ENCODE measurements at places on chromosomes 1 and 21.

GRCh38 chr1:151267760-151268159, 13.2 kb downstream of the PSMD4 start:
- DNase-seq = no peak

- no peak for DNase-seq
Observed at GRCh38 chr1:239995281-239995680, 96.4 kb upstream of the FMN2 start.

- DNase-seq = no peak
Observed at GRCh38 chr1:237664348-237664747, 226.4 kb downstream of the ZP4 start.

DNA sequence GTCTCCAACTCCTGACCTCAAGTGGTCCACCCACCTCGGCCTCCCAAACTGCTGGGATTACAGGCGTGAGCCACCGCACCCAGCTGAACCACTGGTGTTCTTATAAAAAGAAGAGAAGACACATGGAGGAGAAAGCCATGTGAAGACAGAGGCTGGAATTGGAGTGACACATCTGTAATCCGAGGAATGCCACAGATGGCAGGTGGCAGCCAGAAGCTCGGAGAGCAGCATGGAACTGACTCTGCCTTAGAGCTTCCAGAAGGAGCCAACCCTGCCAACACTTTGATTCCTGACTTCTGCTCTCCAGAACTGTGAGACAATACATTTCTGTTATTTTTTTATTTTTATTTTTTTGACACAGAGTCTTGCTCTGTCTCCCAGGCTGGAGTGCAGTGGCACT, 59.0 kb upstream of the ATP2B4 start:
- DNase-seq = no peak

DNA sequence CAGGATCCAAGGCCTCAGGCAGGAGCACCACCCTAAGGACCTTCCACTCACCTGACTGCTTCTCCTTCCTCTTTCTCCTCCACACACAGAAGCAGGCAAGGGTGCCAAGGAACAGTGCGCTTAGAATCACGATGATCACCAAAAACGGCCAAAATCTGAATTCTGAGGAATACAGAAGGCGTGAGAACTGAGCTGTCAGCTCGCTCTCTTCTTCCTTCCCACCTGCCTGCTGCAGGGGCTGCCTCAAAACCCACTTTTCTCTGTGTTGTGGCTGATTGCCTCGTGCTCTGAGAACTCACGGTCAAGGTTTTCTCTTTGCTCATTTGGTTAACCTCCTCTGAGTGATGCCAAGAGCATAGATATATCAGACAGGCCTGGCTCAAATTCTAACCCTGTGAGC, 23.8 kb downstream of the CD244 start:
- no peak for DNase-seq

DNA sequence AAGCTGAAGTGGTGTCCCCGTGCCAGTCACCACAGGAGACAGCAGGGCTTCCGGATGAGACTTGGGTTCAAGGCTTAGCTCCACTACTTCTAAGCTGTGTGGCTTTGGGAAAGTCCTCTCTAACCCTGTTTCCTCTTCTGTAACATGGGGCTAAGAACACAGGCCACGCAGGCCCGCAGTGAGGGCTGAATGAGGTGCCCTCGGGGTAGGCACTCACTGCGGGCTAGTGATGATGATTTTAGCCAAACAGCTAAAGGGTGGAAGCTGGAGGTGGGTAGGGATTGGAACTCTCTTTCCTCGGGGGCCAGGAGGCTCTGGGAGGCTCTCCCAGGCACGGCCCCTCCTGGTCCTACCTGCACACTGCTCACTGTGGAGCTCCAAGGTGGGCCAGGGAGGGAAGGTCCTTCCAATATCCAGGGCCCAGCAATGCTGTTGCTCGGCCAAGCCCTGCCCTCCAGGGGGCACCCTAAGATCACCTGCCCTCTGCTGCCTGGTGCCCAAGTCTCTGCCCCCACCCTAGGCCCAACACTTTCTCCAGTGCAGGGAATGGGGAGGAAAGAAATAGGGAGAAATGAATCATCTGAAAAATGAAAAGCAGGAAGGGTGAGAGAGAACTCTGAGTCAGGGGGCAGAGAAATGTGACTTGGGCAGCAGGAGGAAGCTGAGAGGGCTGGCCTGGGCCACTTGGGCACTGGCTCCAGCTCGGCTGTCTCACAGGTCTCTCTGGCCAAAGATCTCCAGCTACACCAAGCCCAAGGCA, 19.2 kb upstream of the EVA1B start:
- DNase-seq = no peak

DNA sequence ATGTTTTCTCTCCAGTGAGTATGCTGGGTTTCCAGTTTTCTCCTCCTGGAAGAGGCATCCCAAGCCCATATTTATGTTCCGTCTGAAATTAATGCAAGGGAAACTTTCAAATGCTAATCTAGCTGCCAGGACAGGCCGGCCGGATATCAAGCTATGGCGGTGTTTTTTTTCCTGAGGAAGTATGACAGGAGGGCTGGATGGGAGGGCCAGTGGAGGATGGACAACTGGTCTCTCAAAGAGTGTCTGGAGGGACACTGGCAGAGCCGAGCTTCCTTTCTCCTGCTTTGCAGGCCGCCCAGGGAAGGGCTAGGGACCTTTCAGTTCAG, 212.7 kb downstream of the TRABD2B start:
- DNase-seq = no peak

DNA sequence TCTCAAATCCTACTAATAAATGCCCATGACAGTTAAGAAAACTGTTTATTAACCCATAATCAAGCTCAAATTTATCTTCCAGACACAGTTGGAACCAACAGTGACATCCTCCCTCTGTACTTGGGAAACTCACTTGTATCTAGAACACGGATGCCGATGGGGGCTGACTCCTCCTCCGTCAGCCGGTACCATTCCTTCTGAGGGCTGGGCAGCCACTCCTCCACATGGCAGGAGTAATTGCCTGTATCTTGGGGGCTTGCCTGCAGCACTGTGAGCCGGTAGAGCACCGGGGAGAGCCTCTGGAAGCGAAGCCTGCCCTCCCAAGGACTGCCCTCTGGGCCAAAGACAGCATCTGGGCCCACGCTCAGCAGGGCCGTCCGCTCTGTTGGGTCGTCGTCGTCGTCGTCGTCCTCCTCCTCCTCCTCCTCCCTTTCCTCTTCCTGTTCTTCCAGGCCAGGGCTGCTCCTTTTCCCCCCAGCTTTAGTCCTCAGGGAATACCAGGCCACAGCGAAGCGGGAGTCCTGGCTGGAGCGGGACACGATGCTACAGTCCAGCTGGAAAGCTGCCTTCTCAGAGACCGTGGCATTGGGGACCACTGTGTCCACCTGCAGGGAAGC, 8.5 kb upstream of the CD58 start:
- no peak for DNase-seq

DNA sequence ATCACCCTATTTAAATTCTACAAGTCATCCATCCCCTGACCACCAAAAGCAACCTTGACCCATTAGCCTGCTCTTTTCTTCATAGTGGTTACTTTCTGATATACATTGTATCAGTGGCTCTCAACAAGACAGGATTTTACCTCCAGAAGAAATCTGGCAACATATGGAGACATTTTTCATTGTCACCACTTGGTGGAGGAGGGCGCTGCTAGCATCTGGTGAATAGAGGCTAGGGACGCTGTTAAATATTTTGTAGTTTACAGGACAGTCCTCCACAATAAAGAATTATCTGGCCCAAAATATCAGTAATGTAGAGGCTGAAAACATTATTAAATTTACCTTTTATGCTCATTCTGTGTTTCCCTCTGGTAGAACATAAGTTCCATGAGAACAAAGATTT, 6.1 kb downstream of the HSPA13 start:
- DNase-seq = no peak

DNA sequence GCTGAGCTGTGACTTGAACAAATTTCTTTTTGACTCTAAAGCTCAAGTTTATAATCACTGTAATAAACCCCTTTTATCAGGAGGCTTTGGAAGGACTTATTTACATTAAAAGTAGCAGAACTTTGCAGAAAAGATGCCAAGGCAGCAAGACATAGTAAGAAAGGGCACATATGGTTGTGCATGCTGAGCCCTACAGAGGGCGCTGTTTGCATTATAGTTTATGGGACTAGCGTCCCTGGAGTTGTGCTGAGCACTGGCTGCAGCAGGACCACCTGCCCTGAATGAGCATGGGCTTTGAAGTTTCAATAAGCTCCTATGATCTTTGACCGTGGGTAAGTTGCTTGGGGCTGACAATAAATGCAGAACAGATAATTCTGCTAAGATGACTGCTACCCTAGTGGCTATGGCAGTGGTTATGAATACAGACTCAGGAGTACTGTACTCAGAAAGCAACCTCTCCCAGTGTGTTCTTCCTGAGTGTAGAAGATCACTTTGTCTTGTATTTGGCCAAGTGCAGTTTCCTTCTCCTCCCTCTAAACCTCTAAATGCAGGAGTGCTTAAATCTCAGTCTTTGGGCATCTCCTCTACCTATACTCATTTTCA, 45.4 kb upstream of the USP1 start:
- no peak for DNase-seq

GRCh38 chr1:64900916-64901315, 65.4 kb downstream of the JAK1 start:
- DNase-seq = no peak

DNA sequence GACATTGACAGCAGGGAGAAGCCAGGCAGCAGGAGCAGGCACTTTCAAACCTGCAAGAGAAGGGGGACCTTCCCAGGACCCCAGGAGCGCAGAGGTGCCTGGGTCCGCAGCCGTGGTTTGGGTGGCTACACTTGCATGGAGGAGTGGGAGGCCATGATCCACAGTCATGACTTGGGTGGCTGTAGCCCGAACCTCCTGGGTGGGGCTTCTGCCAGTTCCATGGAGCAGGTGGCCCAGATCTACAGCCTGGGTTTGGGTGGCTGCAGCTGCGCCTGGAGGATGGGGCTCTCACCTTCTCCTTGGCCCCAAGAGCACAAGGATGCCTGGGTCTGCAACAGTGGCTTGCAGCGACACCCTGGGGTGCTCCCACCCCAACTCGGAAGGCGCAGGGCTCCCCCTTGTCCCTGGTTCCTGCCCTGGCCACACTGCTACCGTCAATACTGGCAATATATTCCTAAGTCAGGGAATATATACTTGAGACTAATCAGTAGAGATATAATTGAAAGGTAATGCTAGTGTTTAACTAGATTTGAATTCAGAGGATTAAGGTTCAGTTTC, 2.3 kb upstream of the OR6K6 start:
- no peak for DNase-seq
